CD4-positive, alpha-beta T cell treated with Interleukin-1 beta for 1 hour (primary cell): ENCODE measurements at places on chromosomes 3 and 15.

GRCh38 chr15:27973886-27974285 lies 125.2 kb downstream of the OCA2 start:
- no peak for DNase-seq

- no peak for DNase-seq
These were observed 54.1 kb downstream of the DCAF1 start for GRCh38 chr3:51445544-51446280.

DNA sequence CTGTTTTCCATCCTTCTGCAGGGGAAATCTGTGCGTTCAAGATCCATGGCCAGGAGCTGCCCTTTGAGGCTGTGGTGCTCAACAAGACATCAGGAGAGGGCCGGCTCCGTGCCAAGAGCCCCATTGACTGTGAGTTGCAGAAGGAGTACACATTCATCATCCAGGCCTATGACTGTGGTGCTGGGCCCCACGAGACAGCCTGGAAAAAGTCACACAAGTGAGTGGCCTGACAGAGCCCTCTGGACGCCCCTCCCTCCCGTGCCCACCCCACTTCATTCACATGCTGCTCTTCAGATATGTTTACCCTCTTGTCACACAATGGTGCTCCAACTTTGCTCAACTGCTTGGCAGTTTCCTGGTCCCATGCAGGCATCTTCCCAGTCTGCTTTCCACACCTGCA lies 274.3 kb upstream of the TRIM42 start:
- no peak for DNase-seq

DNA sequence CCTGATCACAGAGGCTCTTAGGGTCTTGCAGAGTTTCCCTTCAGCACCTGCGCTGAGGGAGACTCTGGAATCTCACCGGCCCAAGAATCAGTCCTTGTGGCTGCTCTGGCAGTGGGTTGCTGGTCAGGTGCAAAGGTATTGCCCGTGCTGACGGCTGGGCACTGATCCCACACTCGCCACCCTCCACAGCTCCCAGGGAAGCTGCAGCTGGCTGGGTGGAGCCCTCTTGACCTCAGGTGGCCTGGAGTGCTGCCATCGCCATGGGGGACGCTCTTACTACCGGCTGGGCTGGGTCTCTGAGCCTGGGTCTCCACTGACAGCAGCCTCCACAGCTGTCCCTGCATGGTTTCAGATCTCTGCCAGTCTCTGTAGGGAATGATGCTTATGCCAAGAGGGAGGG lies 52.6 kb upstream of the EPHB3 start:
- DNase-seq = no peak

DNA sequence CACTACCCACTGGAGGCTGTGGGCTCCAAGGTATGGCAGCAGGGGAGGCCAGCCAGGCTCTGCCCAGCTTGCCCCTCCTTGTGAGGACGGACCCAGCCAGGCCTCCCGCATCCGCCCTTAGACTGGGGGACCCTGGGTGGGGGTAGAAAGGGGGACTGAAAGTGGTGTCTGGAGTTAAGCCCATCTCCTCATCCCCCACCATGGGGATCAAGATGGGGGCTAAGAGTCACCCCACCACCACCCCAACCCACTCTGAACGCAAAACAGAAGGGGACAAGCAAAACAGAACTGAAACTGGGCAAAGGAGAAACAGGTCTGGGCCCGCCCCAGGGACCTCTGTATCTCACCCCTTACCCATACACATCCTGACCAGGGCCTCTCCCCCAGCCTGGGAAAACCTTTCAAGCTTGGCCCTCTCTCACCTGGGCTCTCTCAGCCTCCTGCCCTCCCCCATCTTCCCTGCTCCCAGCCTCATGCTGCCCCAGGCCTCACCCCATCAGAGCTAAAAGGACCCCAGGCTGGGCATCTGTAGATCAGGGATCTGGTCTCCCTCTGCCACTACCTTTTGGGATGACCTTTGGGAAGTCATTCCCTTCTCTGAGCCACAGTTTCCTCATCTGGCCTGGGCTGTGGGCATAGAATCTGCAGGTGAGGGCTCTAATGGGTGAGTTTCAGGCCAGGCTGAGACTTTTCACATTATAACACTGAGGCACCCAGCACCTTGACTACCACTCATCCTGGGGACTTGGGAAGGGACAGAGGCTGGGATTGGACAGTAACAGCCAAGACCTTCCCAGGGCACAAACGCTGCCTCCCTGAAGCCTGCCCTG lies 30.0 kb upstream of the CYP11A1 start:
- no peak for DNase-seq

GRCh38 chr15:65087411-65087810 lies 10.9 kb downstream of the KBTBD13 start:
- no peak for DNase-seq

DNA sequence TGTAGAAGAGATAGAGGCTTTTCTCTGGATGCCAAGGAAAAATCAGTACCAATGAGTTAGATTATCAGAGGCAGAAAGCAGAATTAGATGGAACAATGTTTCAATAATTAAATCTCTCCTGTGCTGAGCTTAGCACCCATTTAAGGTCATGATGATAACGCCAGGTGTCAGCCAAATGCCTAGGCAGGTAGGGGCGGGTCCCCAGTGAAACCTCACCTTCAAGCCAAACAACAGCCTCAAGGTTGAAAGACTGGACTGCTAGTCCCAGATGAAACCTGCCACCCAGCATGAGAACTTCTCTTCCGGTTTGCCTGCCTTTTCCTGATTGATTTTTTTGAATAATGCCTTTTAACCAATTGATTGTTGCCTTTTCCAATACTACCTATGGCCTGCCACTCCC lies 363.0 kb downstream of the PLOD2 start:
- DNase-seq = no peak

- no peak for DNase-seq
These were observed 23.9 kb upstream of the PIGZ start for GRCh38 chr3:196992461-196993065.

DNA sequence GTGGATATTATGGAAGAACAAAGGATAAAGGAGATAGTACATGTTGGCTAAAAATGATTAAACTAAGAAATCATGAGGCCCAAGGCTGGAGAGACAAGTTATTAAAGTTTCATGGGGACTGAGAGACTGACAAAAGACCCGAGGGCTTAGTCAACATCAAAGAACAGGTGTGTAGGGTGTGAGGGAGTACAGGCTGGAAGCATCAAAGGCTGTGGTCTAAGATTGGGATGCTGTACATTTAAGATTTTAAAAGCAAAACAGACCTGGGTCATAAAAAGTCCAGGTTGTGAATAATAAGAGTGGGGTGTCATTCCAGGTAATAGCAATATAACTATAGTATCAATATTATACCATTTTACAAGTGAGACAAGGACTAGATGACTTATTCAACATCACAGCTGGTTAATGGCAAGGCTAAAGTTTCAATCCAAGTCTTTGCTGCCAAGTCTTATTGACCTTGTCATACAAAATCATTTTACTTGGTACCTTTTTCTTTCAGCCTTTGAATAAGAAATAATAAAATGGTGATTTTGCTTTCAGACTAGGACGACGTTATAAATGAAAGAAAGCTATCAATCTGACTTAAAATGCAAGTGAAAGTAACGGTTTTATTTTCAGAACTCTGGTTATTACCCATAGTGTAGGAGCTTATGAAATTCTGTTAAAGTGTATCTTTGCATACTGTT lies 211.6 kb downstream of the TNIK start:
- no peak for DNase-seq

DNA sequence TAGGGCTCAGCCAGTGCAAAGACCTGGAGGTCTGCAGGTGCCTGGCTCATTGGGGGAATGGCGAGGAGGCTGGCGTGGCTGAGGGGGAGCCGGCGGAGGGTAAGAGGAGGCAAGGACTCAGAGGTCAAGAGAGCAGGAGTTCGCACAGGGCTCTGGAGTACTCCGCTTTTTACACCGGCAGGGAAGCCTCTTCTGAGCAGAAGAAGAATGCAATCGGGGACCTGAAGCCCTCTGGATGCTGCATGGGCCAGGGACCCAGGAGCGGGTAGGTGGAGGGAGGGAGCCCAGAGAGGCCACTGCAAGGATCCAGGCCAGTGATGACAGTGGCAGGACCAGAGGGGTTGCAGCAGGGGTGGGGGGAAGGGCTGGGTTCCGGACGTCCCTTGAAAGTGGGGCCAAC lies 70.4 kb upstream of the TAMM41 start:
- DNase-seq = no peak

- DNase-seq = no peak
These were observed 61.4 kb downstream of the LRRK1 start for GRCh38 chr15:100980410-100981046.

GRCh38 chr15:40092256-40092978 lies 16.3 kb downstream of the BMF start:
- DNase-seq = no peak

DNA sequence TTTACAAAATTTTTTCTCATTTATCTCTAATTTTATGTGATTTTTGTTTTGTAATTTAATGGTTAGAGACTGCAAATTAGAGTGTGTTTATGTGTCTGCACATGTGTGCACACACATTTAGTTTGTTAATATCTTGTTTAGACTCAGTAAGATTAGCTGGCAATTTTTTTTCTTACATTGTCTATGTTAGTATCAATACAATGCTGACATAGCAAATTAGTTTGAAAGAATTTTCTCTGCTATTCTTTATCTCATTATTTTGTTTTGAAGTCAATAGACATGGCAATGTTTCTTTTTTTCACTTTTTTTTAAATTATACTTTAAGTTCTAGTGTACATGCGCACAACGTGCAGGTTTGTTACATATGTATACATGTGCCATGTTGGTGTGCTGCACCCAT lies 1155.0 kb downstream of the ZPLD1 start:
- DNase-seq = no peak

DNA sequence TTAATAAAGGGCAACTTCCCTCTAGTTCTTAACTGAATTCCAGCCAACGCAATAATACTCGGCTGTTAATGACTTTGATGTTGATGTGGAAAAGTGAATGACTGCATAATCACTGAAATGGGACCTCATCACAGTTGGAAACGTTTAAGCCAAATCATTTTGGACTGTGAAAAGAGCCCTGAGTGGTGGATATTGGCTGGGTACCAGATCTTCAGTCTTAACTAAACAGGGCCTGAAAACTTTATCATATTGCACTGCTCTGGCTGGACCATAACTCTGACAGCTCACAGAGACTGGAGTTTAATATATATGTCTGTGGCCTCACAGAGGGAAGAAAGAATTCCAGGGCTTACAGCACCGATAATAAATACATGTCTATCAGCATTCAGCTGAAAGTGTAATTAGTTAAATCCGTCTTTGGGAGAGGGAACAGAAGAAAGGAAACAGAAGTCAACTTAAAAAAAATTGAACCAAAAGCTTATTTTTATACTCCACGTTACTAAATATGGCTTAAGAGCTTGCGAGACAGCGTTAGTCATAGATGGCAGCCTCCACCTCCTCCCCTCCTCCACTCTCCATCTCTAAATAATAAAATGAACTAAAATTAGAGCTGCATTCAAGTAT lies 222.3 kb upstream of the CDIN1 start:
- DNase-seq = no peak

- DNase-seq = peak; percentile 32
These were observed 564 bp upstream of the PIGZ start for GRCh38 chr3:196969134-196969659.

DNA sequence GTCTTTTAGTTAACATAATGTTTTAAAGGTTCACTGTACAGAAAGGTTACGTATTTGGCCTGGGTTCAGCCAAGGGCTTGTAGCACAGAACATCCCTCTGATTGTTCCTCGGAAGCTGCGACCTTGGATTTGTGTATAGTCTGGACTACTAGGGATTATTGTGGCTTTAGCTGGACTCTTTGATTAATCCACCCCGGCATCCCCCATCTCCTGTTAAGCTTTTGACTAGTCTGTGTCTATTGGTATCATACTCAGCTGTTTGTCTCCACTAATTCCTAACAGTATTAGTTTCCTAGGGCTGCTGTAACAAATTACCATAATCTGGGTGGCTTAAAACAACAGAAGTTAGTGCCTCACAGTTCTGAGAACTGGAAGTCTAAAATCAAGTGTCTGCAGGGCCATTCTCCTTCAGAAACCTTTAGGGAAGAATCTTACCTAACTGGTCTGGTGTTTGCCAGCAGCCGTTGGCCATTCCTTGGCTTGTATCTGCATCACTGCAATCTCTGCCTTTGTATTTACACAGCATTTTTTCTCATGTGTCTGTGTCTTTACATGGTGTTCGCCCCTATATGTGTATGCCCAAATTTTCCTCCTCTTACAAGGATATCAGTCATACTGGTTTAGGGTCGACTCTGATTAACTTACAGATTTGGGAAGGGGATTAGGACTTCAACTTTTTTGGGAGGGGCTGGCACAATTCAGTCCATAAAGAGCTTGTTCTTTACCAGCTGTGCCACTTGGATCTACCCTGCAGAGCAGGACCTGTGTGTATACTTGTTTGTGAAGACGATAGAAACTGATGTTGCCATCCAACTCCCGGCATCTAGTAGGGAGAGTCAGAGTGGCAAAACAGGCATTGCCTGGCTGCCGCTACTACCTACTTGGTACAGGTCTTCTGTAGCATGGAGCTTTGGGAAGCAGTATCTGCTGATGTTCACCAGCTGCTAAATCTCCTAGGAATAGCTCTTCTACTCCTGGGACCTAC lies 117.8 kb downstream of the UBE2E2 start:
- DNase-seq = no peak

DNA sequence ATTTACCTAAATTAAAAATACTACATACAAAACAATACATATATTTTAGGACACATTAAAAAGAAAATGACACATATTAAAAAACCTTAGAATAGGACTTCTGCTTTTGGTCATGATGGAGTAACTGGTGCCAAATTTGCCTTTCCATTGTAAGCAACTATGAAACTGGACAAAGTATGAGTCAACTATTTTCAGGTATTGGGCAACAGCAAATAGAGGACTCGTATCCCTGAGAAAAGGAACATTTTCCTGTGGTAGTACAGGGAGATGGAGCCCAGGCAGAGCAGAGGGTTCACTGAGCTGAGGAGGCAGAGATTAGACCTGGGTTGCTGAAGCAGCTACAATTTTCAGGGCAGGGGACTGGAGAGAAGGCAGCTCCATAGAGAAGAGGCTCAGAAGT lies 14.7 kb downstream of the CCR1 start:
- DNase-seq = no peak

DNA sequence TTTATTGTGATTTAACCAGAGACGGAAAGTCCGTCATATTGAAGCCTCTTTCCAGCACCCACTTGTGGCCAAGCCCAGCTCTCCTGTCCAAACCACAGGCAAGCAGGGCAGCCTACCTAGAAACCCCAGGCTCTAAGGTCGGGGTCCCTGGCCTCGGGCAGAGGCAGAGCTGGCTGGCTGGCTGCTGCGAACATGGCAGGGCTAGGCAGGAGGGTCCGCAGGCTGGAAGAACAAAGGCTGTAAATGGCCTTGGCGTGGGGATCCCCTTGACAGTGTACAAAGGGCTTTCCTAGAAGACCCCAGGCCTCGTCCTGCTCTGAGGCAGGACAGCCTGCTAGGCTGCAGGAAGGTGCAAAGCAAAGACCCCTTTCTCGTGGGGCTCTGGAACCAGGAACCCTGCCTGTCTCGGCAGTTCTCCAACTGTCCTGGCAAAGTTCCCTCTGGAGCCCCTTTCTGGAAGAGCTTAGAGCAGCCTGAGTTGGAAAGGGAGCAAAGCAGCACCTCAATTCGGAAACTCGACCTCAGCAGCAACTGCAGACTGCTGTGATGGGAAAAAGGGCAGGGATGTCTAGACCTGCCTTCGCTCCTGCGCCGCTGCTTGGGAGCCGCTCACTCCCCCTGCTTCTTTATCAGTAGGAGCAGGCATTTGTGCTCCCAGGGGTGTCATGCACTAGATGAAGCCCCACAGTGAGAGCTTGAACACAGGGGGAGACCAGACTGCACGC lies 8.5 kb downstream of the CALML4 start:
- no peak for DNase-seq
